Activated CD8-positive, alpha-beta memory T cell treated with anti-CD3 and anti-CD28 coated beads for 24 hours (primary cell): ENCODE measurements at places on chromosomes 3 and 15.

- no peak for DNase-seq
Measured at GRCh38 chr15:60405399-60405798, 7.6 kb upstream of the ANXA2 start.

GRCh38 chr3:42214064-42214463 lies 51.9 kb downstream of the CCK start:
- peak; percentile 64 for DNase-seq

GRCh38 chr3:112362221-112362620 lies 29.3 kb downstream of the CD200 start:
- no peak for DNase-seq

DNA sequence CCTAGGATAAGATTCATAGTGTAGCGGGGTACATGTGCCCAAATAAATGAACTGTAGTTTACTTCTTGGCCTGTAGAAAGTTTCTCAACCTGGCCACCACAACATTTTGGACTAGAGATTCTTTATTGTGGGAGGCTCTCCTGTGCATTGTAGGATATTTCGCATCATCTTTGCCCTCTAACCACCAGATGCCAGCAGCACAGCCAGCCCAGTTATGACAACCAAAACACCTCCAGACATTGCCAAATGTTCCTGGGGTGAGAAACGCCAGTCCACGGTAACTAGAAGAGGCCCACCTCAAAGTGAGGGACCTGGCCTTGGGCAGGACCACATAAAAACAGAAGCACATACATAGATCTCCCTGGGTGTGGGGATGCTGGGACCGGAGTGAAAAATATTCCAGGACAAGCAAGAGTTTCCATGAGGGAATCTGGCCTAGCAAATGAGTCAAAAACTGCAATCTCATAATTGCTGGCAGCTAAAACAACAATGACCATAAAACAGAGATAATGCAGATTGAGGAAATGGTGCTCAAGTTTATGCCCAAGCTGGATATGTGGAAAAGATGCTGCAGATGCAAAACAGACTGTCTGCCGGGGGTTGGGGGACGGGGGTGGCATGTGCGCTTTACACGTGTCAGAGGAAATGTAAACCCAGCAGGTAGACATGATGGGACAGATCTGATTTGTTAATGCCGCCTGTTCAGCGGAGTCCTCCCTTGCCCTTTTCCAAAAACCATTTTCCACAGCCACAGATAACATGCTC lies 39.7 kb downstream of the ARHGEF3 start:
- DNase-seq = peak; percentile 50

GRCh38 chr3:197687570-197687969 lies 49.1 kb downstream of the RUBCN start:
- no peak for DNase-seq

DNA sequence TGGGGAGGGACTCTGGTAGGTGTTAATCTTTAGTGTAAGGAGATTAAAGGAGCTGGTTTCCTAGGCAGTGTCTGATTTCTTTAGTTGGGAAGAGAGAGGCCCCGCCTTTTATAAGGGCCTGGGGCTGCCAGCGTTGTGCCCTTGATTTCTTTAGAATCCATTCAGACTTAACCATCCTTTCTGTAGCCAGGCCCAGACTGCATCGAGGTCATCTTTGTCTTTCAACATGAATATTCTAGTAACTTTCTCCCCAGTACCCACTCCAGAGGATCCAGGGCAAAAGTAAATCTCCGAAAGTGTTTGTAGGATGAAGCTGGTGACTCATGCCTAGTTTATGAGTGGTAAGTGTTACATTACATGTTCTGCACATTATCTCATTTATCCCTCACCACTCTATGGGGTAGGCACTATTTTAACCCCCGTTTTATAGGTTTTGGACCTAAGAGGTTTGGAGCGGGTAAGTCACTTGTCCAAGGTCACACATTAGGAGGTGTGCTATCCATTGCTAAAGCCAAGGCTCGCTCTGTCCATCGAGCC lies 11.8 kb upstream of the USP3 start:
- no peak for DNase-seq

DNA sequence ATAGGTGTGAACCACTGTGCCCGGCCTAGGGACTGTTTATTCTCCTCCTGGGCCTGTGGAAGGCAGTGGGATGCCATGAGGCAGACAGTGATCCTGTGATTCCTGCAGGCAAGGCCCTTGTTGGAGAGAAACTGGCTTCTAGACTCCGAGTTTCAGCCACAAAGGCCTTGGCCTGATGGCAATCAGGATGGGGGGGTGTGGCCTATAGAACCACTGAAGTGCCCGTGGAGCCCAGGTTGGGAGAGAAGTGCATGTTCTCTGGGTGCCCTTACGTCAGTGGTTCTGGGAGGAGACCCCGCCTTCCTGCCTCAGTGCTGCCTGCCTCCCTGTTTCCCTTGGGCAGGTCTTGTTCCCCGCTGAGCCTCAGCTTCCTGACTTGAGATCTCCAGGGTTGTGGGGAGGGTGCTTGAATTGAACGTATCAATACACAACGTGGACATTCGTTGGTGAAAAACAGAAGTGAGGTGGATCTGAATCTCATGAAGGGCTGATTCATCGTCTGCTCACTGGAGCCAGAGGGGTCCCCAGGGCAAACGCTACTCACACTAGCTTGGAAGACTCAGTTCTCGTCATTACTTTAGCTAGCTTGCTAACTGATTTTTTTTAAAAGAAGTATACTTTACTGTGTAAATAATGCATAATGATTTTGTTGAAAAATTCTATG lies 31.8 kb downstream of the IRAK2 start:
- no peak for DNase-seq

DNA sequence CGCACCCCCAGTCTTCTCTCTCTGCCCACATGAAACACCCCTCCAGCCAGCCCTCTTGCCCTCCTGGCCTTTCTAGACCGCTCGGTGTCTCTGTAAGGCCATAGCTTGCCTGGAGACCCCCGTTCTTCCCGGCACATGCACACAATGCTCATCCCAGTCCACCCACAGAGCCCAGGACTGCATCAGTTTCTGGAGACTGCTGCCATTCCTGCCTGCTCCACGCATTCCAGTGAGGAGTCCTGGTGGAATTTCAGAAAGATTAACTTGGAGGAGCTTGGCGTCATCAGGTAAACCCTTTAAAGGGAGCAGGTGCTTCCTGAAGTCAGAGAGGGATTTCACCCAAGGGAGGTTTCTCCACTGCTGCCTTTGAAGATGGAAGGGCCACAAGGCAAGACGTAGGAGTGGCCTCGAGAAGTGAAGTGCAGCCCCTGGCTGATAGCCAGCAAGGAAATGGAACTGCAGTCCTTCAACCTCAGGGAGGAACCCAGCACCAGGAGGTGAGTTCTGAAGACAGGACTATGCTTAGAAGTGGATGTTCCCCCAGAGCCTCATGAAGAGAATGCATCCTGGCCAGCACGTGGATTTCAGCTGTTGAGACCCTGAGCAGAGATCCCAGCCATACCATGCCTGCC lies 19.2 kb downstream of the SLC41A3 start:
- DNase-seq = no peak

DNA sequence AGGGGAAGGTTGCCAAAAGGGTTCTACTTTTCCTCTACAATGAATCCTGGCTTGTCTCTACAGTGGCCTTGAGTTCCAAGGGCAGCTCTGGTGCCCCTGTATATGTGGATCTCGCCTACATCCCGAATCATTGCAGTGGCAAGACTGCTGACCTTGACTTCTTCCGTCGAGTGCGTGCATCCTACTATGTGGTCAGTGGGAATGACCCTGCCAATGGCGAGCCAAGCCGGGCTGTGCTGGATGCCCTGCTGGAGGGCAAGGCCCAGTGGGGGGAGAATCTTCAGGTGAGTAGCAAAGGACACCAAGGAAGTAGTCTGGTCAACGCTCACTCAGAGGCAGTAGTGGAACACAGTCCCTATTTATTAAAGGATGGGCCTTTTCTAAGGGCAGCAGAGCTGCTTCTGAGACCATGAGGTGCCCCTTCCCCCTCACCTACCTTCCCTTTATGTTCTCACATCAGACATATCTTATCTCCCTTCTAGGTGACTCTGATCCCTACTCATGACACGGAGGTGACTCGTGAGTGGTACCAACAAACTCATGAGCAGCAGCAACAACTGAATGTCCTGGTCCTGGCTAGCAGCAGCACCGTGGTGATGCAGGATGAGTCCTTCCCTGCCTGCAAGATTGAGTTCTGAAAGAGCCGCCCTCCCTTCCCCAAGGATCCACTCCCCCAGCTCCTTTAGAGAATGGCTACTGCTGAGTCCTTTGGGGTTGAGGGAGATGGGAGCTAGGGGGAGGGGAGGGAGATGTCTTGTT lies 12.4 kb downstream of the MAP1A start:
- DNase-seq = no peak

DNA sequence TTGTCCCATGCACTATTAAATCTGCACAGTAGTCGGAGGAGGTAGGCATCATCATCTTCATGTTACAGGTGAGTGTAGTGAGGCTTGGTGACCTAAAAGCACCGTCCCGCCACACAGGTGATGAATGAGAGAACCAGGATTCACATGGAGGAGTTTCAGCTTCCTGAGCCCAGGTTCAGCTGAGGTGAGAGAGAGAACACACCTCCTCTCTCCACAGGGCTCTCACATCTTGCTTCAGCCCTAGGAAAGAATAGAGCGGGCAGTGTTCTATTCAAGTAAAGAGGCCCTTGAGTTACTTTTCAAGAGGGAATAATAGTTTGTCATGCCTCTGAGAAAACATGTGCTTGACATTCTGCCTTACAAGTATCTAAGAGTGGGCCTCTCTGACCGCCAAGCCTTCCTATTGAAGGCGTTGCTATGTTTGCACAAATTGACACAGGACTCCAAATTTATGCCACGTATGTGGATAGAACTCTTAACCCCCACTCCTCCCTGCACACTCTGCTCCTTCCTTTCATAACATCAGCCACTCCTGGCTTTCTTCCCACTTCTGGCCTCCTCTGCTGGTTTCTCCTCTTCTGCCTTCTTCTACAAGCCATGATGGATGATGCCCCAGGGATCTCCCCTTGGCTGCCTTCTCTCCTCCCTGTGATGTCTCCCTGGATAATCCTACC lies 138.3 kb upstream of the ABHD17C start:
- DNase-seq = no peak

- DNase-seq = no peak
Measured at GRCh38 chr3:106635271-106635670, 742.0 kb upstream of the CCDC54 start.

DNA sequence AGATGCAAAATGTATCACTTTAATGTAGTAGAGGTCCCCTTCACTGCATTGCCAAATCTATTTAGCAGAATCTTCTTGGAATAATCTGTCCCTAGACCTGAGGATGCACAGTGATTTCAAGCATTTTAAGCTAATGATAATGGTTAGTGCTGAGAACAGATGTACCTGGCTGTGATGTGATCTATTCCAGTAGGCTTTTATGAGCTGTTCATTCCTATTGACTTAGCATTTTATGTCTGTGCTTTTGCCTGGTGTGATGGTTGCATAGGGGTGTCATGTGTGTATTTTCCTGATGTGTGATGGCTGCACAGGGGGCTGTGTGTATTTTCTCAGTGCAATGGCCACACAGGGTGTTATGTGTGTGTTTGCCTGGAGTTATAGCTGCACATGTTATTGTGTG lies 272.9 kb downstream of the TIGIT start:
- no peak for DNase-seq

DNA sequence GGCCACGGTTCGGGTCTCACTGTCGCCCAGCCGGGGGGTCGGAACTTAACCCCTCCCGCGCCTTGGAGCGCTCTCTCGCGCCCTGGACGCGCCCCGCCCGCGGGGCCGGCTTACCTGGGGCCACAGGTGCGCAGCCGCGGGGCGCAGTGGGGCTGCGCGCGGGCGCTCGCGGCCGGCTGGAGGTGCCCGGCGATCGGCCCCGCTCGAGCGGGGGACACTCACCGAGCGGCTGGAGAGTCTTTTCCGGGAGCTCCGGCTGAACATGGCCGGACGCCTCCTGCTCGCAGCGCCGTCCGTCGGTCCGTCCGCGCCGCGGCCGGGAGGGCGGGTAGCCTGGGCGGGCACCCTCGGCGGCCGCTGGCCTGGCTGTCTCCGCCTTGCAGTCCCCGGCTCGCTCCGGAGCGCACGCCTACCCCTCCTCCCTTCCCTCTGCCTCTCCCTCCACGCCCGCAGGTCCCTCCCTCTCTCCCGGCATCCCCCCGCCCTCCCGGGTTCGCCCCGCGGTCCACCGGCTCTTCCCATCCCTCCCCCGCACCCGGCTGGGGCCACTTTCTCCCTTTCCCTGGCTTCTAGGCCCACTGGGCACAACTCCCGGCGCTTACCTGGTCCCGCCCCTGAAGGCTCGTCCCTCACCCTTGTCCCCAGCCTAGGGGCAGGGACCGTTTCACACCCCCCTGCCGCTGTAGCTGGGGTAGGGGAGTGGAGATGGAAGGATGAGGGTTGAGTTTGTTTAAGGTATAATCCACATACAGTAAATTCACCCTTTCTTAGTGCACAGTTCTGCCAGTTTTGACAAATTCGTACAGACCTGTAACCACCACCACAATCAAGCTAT lies 220.1 kb upstream of the PRICKLE2 start:
- DNase-seq = no peak

DNA sequence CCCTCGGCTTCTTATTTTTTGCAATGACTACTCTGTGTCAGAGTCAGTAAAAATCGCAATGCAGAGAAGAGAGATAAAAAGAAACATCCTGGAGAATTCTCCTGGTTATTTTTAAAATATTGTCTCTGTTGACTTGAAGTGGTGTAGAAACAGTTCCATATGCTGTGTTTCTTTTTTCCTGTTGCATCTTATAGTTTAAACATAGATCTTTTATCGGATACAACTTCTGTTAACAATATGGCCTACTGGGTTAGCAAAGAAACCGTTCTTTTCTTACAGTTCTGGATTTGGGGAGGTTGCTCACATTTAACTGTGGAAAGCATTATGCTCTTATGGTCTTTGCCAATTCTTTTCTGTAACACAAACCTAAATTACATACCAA lies 769.1 kb upstream of the CFAP20DC start:
- DNase-seq = no peak

- no peak for DNase-seq
Measured at GRCh38 chr3:18124501-18124900, 300.6 kb downstream of the SATB1 start.

DNA sequence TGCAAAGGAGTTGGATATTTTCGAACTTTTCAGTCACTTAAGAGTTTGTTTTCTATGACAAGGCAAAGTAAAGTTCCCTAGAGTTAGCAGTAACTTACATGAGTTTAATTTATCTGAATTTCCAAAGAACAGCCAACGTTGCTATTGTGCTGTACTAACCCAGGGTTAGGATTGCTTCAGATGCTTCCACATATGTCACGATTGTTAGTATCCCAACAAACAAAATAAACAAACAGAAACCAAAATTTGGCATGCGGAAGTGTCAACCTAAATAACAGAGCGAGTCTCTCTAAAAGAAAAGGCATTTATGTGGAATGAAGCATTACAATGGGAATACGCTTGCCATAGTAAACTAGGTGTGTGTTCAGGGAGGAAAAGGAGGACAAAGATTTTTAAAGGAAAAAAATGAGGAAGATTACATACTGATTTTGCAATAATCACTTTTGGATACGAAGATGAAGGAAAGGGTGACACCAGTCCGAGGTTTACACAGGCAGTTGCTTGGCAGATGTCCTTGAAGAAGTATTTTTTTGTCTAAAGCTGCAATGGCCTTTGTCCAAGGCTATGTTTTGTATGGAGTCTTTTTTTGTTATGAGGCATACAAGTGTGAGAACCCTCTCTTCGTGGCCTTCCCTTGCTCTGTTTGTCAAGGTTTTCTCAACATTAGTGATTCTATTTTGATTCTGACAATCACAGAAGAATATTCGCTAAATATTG lies 267.9 kb downstream of the GABRG3 start:
- DNase-seq = no peak
